GM23338 (cell line): ENCODE measurements at places on chromosomes 3 and 15. TPM values are rescaled to one million over a fixed set of nuclear protein-coding genes. Genes with fewer than 3 reads are reported as not detected.
A peak's percentile ranks its signal among the peaks of the same experiment; 100 is the strongest.

DNA sequence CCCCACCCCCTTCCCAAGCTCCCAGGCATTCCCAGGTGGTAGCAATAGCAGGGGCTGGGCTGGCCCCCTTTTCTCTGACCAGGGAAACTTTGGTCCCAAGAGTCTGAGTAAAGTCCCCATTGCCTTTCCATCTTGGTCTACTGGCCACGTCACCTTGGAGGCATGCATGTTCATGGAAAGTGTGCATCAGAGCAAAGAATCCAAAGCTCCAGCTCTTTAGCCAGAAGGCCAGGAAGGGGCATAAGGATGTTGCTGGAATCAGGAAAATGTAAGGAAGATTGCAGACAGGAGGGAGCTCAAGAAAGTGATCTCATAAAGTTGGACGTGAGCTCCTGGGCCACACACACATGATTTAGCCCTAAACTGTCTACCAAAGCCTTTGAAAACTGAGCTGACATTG, 63.6 kb downstream of the KBTBD12 start:
- no peak for DNase-seq

DNA sequence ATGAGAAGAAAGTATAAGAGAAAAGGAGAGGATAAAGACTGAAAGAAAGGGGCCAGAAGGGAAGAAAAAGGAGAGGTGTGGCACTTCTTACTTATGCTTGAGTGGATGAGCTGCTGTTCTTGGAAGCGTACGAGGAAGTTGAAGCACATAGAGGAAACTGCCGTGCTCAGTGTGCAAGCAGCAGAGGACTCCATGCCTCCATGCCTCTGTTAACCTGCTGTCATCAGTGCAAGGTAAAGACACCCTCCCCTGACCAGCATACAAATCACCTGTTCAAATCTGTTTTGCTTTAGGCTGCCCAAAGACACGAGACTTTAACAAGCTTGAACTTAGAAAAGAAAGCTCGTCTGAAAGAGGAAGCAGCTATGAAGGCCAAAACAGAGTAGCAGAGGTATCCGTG, 6.4 kb downstream of the WDR5B start:
- DNase-seq, result no peak

Gene CD200R1
- 0.18 and 0.35 TPM in 2 replicates for polyA plus RNA-seq

GRCh38 chr3:10520072-10520471, 14.7 kb upstream of the ATP2B2 start:
- no peak for DNase-seq

GRCh38 chr3:9361691-9362388, 1.0 kb upstream of the THUMPD3 start:
- no peak for DNase-seq

DNA sequence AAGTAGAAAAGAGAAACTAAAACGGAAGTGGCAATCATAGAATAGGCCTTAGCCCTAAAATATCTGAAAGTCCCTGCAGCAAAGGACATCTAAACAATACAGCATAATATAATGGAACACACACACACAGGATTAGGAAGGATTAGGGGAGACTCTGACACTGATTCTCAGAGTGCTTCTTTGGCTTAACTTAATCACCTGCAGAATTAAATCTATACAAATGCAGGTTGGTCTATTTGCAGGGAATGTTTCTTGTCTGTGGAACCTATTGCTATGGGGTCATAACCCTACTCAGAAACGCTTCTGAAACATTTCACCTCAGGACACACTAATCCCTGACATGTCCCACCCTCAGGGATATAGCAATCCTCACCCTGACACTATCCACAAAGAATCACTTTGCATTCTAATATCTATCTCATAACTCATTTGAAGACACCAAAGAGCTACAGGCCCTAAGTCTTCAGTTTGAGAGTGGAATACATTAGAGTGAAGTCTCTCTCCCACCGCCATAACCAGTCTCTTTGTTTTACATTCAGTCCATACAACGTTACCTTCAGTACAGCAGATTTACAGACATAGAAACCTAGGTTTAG, 1041.2 kb downstream of the TUSC7 start:
- no peak for DNase-seq

Gene PRR23C
- not detected in 2 replicates for polyA plus RNA-seq

DNA sequence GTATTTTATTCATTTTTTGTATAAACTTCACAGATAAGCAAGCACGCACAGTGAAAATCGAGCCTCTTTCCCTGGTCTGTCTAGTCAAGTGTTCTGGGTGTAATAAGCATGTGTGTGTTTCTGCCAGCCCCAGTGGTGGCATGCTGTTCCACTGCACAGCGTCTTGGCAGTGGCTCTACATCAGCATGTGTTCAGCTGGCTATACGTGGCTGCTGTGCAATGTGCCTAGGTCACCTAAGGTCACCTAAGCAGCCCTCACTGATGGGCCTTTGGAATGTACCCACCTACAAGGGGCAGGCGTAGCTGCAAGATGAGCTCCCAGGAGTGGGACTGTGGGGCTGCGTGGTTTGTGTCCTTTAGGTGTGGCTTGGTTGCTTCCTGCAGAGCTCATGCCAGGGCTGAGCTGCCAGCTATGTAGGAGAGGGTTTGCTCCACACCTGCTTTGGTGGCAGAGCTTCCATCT, 4.9 kb downstream of the LIMD1 start:
- no peak for DNase-seq

DNA sequence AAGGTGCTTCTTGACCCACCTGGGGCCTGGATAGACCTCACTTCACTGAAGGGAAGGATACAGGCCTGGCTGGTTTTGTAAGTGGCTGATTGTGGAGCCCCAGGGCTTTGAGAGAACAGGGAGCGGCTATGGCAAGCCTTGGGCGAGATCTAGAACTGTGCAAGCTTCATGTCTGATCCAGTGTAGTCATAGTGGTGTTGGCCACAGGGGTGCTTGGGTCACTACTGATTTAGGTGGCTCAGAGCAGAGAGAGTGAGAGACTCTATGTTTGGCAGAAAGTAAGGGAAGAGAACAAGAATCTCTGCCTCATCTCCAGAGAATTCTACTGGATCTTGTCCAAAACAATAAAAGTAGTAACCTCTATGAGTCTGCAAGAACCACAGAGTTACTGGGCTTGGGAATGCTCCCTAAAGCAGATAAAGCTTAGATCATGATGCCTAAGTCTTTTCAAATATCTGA, 394.2 kb upstream of the EPHA3 start:
- no peak for DNase-seq

Gene CCDC39
- 1.6 and 2.6 TPM in 2 replicates for polyA plus RNA-seq

- DNase-seq, result peak; percentile 93
Observed at GRCh38 chr15:66851311-66852063, 149.5 kb downstream of the SMAD6 start.

Gene BOC
- polyA plus RNA-seq, result 2.1 and 3.2 TPM in 2 replicates

DNA sequence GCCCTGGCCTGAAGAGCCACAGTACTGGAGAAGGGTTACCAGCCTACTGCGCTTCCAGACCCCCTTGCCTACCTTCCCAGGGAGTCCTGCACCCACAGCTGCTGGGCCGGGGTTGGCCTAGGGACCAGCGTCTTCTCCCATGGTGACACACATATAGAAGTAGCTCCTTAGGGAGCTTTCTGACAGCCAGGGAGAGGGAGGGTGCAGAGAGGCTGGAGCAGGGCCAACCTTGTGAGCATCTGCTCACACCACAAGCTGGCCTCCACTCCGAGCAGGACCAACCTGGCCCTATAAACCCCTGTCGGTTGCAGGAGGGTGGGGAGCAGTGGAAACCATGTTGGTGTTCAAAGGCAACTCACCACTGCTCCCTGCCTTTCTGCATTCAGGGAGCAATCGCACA, 35.2 kb downstream of the SRPRB start:
- no peak for DNase-seq

GRCh38 chr3:55955891-55956477, 468.9 kb upstream of the WNT5A start:
- DNase-seq, result no peak

Gene UACA
- 25.9 and 35.8 TPM in 2 replicates for polyA plus RNA-seq

DNA sequence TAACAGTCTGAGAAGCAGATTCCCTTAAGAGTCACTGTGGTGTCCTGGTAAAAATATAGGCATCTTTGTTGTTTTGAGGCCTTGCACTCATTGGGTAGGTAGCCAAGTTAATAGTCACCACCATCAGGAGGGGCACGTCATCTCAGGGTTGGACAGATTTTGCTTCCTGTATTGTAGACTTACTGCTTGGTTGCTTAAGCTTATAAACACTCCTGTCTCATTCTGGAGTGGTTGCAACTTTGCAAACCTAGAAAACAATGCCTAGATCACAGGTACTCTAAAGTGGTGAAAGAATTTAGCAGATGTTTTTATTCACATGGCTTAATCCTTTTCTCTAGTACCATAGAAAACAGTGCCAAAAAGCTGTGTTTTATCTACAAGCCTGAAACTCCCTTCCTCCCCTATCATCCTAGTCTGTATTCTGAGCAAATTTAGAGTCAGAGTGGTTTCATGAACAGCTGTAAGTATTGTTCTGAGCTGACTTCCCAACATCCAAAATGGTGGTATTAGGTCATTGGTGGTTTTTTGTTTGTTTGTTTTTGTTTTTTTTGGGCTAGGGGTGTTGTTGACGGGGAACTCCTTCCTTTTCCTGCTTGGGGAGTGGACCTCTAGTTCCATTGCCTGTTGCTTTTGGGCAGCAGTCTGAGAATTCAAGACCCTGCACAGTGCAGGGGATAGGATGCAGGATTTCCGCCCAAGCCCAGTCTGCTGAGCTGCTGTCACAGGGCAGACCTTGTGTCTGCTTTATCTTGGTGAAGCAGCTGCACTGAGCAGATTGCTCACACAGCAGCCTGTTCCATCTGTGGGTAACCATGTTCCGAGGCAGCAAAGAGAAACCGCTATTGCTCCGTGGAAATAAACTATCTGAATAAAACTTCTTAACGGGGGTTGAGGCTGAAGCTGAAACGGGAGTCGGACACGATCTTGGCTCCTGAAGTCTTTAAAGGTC, 202.0 kb downstream of the AKAP13 start:
- no peak for DNase-seq

DNA sequence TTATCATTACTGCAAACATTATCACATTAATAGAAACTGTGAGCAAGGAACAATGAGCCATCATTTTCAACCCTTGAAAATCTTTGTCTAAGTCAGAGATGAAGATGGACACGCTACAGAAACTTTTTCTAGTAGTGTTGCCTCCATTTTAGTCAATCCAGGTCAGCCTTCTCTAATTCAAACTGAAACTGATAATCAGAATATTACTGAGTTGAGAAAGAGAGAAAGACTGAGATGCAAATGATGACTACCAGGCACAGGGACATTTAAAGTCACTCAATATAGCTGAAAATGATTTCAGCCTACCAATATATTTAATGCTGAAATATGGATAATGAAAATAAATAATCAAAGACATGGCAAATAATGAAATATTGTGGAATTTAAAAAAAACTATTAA, 261.4 kb downstream of the GBE1 start:
- DNase-seq, result no peak

Gene SLC9A9
- 0.66 and 1.3 TPM in 2 replicates for polyA plus RNA-seq

DNA sequence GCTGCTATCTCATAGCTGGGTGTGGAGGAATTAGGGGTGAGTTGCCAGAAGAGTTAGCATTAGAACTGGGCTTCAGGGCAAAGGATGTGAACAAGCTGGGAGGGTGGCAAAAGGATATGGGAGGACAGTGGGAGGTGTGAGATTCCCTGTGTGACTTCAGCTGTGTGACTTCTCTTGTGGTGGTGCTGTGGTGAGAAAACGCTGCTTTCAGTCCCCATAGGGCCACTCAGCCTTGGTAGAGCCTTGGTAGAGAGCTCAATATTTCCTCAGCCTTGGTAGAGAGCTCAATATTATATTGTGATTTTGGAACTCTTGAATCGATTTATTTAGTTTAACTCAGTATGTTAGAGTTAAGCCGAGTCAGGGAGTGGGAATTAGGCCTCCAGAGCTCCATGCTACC, 499.7 kb downstream of the EDEM1 start:
- DNase-seq, result no peak

- no peak for DNase-seq
Observed at GRCh38 chr3:140403079-140403478, 274.8 kb upstream of the TRIM42 start.

Gene FAM107A
- polyA plus RNA-seq, result 0.61 and 1.1 TPM in 2 replicates

- DNase-seq, result no peak
Observed at GRCh38 chr3:158339638-158340037, 229.7 kb downstream of the RSRC1 start.

Gene CCR3
- not detected in 2 replicates for polyA plus RNA-seq

Gene GOLGA6D
- polyA plus RNA-seq, result 0.71 and 0.99 TPM in 2 replicates

Gene UNC13C
- 0.16 TPM in 1 of 2 replicates, not detected in the other for polyA plus RNA-seq

DNA sequence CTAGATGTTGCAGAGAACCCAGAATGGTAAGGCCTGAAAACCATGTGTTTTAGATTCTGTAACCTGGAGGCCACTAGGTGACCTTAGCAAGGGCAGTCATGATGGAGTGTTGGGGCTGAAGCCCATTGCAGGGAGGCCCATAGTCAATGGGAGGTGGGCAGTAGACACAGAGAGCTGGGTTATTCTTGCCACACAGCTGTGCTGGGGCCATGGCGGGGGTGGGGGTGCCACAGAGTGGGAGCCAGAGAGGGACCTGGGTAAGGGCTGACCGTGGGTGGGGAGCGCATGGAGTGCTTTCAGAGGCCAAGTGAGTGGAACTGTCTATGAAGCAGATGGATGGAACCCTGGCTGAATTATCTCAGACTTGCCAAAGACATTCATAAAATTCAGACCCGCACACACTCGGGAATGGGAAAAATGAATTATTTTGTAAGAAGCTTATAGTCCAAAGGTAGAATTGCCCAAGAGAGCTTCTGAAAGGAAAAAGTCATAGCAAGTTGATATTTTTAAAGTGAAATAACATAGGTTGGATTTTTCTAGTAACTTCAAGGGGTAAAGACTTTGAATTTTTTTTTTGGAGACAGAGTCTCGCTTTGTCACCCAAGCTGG, 53.9 kb downstream of the SMAD3 start:
- no peak for DNase-seq

DNA sequence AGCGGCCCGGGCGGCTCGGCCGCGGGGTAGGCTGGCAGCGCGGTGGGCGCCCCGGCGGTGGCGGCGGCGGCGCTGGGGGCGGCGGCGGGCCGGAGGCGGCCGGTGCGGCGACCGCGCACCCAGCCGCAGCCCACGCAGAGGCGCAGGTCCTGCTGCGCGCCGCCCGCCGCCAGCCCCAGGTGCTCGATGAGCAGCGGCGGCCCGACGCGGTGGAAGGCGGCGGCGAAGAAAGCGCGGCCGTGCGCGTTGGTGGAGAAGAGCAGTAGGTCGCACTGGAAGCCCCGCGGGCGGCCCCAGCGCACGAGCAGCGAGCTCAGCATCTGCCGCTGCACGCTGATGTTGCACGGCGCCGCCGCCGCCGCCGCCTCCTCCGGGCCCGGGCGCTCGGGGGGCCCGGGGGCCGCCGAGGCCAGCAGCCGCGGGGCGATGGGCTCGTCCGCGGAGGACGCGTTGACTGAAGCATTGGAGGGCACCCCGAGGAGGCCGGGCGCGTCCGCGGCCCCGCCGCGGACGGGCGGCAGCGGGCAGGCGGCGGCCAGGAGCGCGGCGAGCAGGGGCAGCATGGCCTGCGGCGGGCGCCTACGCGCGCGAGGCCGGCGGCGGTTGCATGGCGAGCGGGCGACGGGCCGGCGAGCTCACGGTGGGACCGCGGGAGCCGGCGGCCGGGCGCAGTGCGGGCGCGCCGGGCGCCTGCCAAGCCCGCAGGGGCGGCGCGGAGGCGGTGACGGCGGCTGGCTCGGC, 452 bp downstream of the TMEM158 start:
- DNase-seq, result peak; percentile 57

- DNase-seq, result no peak
Observed at GRCh38 chr15:88303395-88303794, 46.9 kb upstream of the NTRK3 start.

Gene TLR9
- not detected in 2 replicates for polyA plus RNA-seq

GRCh38 chr15:62439543-62440016, 274.5 kb upstream of the C2CD4B start:
- no peak for DNase-seq

- DNase-seq, result no peak
Observed at GRCh38 chr3:52228266-52228665, 2.8 kb upstream of the TLR9 start.

Gene GP5
- 0.15 TPM in 1 of 2 replicates, not detected in the other for polyA plus RNA-seq

GRCh38 chr3:49417516-49418120, 4.7 kb downstream of the AMT start:
- peak; percentile 27 for DNase-seq

Gene LAMB2
- 71.0 and 71.3 TPM in 2 replicates for polyA plus RNA-seq

Gene NPTN
- polyA plus RNA-seq, result 53.0 and 56.3 TPM in 2 replicates
